IMR-90 (cell line): ENCODE measurements at places on chromosomes 16 and 17. TPM values are rescaled to one million over a fixed set of nuclear protein-coding genes. Genes with fewer than 3 reads are reported as not detected.
A peak's percentile ranks its signal among the peaks of the same experiment; 100 is the strongest.

KCNJ18 gene
- not detected in 2 replicates for total RNA-seq

NT5C3B gene
- total RNA-seq = 83.0 and 92.7 TPM in 2 replicates

DNA sequence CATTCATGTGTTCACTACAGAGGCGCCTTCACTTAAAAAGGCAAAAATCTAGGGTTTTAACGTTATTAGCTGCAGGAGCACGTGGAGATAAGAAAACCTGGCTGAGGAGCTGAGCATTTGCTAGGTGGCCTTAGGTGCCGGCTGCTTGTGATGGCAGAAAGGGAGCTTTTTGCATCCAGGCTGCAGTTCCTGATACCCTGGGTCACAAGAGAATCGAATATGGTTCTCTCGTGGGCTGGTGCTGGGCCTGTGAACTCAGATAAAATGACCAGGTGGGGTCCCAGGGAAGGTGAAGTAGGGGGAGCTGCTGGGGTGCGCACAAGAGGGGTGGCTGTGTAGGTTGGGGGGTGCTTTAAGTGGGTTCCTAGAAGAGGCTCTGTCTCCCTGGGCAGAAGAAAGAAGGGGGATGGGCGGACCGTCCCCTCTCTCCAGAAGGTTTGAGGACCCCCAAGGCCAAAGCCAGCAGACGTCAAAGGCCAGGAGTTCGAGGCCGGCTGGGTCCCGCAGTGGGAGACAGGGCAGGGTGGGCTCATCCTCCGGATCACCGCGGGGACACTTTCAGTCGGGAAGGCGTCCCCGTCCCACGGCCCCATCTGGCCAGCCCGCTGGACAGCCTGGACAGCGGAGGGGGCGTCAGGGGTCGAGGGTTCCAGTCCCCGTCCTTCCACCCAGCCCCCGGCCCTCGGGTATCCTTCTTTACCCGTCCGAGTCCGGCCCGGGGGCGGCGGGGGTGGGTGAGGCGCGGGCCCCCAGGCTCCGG, 740 bp upstream of the CMIP start:
- no peak for DNase-seq

GRCh38 chr16:23691483-23692189, 12.9 kb downstream of the PLK1 start:
- no peak for DNase-seq

DNA sequence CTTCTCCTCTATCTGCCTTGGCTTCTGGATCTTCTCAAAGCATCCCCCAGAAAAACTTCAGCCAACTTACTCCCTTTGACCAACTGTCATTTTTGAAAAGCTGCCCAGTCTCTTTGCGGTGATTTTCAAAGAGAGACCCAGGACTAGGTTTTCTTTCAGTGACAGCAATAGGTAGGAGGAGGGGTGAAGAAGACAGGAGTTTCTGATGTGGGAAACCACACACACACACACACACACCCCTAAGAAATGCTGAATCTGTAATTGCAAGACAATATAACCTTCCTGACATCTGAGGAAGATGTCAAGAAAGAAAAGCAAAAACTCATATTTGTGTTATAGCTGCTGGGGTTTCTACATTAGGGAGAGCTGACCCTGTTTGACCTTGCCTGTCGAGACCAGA, 5.2 kb downstream of the FAM20A start:
- DNase-seq = no peak

GRCh38 chr16:89931305-89931896, 8.3 kb downstream of the TUBB3 start:
- no peak for DNase-seq

SLC5A10 gene
- not detected in 2 replicates for total RNA-seq

DNA sequence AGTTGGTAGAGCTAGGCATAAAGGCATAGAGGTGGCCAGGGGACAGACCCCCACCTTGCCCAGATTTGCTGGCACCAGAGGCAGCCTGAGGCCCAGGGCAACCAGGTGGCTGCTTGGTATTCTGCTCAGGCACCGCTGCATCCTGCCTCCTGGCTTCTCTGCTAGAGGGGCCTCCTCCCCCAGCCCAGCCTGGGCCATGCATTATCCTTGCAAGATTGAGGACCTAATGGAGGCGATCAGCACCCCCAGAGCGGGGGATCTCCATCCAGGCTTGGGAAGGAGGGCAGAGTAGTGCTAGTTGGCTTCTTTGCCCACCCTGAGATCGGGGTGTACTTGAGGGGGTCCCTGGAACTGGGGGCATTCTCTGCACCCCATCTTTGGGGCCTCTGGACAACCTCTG, 23.8 kb downstream of the CDK5RAP3 start:
- DNase-seq = no peak

ADAD2 gene
- total RNA-seq = not detected in 2 replicates

RNF166 gene
- total RNA-seq = 6.9 and 8.1 TPM in 2 replicates

DNA sequence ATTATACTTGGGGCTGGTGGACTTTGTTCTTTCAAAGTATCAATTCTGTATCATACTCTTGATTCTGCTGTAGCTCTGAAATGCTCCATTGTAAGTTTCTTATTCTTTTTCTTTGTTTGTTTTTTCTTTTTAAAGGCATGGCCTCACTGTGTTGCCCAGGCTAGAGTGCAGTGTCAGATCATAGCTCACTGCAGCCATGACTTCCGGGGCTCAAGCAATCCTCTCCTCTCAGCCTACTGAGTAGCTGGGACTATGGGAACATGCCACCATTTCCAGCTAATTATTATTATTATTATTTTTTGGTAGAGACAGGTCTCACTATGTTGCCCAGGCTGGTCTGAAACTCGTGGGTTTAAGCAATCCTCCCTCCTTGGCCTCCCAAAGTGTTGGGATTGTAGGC, 38.9 kb upstream of the METTL9 start:
- DNase-seq = no peak

DNA sequence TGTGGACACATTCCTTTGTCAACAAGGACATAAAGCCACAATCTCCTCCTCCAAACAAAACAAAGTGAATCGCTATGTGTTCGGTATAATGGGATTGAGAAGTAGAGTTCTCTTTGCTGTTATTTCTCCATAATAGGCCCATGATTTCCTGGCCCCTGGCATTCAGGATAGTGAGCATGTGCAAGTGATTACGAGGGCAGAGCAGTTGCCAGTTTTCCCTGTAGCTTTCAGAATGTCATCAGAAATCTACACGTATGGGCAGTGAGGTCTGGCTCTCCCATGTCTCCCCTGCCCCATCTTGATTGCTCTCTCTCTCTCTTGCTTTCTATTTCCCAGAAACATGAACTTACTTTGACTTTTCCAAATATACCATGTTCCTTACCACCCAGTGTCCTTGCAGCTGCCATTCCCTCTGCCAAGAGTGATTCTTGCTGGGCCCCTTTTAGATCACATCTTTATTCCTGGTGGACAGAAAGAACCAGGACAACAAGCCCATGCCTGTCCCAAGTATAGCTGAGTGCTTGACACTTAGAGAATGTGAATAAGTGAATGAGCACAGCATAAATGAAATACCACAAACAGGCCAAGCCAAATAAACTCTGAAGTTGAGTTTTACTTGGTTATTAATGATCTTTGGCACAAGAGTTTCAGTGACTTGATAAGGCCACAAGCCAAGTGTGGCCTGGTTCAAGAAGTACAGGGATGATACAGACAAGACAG, 273.1 kb downstream of the CDH13 start:
- no peak for DNase-seq

GRCh38 chr17:40484285-40484972, 17.0 kb downstream of the TNS4 start:
- DNase-seq = no peak

DNA sequence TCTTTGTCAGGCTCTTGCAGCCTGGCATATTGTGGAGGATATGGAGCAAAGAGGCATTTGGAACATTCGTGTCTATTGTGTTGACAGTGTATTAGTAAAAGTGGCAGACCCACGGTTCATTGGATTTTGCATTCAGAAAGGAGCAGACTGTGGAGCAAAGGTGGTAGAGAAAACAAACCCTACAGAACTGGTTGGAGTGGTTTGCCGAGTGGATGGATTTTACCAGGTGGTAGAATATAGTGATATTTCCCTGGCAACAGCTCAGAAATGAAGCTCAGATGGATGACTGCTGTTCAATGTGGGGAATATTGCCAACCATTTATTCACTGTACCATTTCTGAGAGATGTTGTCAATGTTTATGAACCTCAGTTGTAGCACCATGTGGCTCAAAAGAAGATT, 44.5 kb downstream of the EFCAB13 start:
- no peak for DNase-seq

- DNase-seq = no peak
Measured at GRCh38 chr16:337975-338575, 14.4 kb downstream of the AXIN1 start.

DNA sequence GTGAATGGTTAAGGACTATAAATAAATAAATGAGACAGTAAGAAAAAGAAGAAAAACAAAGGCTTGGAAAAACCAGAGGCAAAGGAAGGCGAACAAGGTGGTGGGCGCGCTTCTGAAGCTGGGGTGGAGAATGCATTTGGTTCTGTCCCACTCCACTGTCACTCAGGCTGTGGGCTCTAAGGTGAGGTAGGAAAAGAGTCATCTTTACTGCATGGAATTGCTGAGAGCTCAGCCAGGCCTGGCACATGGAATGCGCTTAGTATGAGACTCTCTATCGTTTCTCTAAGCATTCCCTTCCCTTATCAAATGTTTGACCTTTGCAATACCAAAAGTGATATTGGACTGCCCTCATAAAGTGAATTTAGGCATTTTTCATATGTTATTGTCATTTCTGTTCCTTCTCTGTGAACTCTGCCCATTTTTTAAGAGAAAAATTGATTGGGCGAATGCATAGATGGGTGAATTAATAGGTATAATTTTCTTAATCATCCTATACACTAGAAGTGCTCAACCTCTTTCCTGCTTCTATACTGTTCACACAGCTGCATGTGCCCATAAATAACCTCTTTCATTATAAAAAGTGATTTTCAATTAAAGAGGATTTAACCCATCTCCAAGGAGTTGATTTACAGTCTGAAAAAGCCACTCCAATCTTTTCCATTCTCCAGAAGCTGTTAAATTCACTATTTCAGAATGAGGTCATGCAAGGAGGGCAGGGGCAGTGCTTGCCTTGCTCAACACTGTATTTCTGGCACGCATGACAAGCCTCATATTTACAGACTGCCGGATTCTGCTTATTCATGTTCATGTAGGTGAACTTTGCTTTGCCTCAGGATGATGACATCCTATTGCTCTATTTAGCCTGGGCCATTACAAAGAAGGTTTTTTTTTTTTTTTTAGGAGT, 87.7 kb downstream of the MYH10 start:
- peak; percentile 88 for DNase-seq

DNA sequence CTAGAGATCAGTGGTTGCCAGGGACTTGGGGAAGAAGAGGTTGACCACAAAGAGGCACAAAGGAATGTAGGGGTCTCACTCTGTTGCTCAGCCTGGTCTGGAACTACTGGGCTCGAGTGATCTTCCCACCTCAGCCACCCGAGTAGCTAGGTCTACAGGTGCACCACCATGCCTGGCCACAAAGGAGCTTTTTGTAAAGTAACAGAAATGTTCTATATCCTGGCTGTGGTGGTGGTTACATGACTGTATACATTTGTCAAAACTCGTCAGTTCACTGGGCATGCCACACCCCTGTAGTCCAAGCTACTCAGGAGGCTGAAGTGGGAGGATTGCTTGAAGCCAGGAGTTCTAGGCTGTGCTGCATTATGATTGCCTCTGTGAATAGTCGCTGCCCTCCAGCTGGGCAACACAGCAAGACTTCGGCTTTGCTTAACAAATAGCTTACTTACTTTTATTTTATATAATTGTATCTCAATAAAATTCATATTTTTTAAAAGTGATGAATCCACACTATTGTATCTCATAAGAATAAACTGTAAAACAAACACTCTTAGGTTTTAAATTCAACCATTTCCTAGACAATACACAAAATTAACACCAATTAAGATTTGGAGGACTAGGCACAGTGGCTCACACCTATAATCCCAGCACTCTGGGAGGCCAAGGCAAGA, 5.0 kb downstream of the SKA2 start:
- no peak for DNase-seq

CDK12 gene
- 27.1 and 31.1 TPM in 2 replicates for total RNA-seq

- no peak for DNase-seq
Measured at GRCh38 chr17:14779241-14779640, 478.4 kb downstream of the HS3ST3B1 start.

KIF22 gene
- total RNA-seq = 40.8 and 43.0 TPM in 2 replicates

TPSD1 gene
- not detected in 2 replicates for total RNA-seq

ALKBH5 gene
- total RNA-seq = 79.6 and 86.1 TPM in 2 replicates

GFOD2 gene
- total RNA-seq = 15.8 and 18.1 TPM in 2 replicates

DNA sequence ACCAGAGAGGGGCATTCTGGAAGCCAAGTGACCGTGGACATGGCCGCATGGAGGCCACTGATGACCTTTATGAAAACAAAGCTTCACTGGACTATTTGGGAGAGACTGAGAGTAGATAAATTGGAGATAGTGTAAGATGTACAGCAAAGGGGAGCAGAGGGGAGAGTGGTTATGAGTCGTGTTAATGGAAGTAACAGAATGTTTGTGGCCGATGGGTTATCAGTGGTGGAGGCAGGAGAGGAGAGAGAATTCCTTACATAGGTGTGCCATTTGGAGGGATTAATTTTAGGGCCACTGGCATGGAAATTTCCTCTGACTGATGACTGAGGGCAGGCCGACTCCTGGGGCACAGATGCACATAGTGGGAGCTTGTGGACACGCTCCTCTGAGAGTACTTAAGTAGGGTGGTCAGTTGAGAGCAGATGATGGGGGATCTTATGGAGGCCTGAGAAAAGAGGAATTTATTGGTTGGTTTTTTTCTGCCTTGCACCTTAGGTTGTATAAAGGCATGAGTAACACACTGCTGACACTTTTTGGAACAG, 19.2 kb downstream of the PRPSAP2 start:
- peak; percentile 50 for DNase-seq

GRCh38 chr17:62778990-62779681, 29.0 kb downstream of the MARCHF10 start:
- DNase-seq = peak; percentile 98

DNA sequence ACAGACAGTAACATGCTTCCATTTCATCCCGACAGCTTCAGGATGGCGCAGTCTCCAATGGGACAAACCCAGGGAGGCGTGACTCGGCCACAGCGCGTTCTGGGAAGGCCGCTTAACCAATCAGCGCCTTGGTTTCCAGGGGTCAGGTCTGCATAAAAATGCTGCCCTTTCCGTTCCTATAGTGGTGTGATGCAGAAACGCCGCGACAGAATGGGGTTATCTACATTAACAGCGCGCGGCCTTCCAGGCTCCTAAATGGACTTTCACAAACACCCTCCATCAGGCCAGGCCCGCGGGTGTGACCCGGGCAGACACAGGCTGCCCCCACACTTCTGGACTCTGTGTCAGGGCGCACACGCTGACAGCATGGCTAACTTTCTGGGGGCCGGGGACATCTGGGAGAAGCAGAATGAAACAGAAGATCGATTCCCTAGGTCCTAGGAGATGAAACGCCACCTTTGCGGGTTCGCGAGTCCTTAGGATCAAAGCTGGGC, 792 bp downstream of the TMEM231 start:
- peak; percentile 86 for DNase-seq
